ENCODE measurements at places on chromosomes 16 and 17. TPM values are rescaled to one million over a fixed set of nuclear protein-coding genes. Genes with fewer than 3 reads are reported as not detected.

The HSF5 gene
- total RNA-seq: not detected

DNA sequence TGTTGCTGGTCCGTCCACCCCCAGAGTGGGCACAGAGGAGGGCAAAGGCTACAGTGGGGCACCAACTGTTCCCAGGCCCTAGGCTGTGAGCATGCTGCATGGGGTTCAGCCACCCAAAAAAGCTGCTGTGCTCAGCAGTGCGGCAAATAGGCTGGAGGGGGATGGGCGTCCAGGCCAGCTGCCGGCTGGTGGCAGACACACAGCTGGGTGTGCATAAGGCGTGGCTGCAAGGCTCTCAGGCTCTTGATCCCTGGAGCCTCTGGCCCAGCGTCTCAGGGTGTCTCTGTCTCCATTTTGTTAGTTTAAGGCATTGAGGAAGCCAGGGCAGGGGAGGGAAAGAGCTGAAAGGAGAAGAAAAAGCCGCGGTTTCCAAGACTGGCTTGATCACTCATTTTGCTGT, 8.8 kb downstream of the RPL19 start:
- peak; percentile 74 for DNase-seq

DNA sequence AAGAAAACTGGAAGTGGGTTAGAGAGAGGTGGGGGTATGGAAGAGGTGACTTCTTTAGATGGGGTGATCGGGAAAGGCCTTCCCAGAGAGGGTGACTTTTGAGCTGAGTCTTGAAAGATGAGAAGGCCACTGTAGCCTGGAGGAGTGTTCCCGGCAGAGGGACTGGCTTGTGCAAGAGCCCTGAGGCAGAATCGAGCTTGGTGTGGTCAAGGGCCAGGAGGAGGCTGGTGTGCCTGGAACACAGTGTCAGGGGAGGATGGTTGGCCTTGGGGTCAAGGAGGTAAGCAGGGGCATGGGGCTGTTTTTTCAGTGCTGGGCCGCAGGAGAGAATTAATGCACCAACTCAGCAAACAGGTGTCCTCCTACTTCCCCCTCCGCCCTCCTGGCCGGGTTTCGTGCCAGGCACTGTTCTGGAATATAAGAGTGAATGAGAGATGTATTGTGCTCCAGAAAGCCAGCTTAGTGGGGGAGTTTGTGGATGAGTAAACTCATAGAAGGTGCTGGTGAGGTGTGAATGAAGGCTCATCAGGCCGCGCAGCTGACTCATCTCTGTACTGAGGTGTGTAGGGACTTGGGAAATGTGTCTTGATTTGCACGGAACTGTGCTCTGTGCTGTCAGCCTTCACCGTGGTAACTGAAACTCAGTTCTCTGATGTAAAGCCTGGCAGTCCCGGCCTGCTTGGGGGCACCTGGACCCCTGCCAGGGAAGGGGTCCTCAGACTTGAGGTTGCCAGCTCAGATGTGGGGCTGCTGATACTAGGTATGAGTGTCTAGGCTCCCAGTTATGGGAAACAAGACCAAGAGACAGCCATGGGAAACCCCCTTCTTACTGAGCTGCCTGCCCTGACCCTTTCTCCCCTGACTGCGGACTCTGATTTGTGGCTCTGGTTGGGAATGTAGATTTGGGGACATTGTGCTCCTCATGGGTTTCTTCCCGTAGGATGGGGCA, 15.3 kb downstream of the KSR1 start:
- no peak for DNase-seq

The MT3 gene
- not detected for total RNA-seq

DNA sequence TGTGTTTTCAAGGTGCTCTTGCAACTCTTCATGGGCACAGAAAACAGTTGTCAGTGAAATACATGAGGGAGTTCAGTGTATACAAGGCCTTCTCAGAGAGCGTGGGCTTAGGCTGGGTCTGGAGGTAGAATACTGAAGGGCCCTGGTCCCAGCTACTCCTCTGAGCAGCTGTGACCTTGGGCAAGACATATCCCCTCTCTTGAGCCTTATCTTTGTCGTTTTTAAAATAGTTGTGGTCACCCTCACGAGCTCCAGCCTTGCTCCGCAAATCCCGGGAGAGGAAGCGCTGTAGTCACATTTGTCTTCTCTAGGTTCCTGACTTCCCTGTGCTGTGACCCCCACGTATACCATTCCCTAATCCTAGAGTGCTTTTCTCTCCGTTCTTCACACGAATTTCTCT, 3.6 kb downstream of the ZNRF1 start:
- no peak for DNase-seq

The HAGH gene
- total RNA-seq: 167 TPM

DNA sequence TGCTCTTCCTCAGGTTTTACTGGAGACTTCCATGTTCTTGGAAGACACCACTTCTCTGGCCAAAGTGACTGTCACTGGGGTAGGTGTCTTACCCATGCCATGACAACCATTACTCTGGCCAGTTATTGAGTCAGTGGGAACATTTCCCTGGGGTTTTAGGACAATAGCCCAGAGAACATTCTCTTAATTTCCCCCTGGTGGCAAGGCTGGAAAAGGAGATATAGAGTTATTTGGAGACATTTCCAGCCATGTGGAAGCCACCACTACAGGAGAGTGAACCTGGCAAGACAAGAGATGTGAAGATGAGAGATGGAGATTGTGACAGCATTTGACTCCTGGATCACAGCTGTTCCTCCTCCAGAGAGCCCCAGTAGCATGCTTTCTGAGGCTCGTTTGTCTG, 106.2 kb downstream of the CDK5R1 start:
- DNase-seq: no peak

GRCh38 chr16:84379008-84379708, 10.8 kb downstream of the ATP2C2 start:
- no peak for DNase-seq

DNA sequence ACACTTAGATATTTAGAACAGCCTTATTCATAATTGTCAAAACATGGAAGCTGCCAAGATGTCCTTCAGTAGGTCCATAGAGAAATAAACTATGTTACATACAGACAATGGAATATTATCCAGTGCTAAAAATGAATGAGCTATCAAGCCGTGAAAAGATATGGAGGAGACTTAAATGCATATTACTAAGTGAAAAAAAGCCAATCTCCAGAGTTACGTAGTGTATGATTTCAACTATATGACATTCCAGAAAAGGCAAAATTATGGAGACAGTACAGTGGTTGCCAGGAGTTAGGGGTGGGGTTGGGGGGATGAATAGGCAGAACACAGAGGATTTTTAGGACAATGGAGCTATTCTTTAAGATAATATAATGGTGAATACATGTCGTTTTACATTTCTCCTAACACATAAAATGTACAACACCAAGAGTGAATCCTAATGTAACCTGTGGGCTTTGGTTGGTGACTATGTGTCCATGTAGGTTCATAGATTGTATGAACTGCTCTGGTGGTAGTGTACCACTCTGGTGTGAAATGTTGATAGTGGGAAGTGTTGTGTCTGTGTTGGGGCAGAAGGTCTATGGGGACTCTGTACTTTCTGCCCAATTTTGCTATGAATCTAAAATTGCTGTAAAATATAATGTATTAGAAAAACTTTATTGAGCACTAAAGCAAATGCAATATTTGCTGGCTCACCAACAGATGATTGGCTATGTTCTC, 122.6 kb downstream of the USP22 start:
- DNase-seq: no peak

DNA sequence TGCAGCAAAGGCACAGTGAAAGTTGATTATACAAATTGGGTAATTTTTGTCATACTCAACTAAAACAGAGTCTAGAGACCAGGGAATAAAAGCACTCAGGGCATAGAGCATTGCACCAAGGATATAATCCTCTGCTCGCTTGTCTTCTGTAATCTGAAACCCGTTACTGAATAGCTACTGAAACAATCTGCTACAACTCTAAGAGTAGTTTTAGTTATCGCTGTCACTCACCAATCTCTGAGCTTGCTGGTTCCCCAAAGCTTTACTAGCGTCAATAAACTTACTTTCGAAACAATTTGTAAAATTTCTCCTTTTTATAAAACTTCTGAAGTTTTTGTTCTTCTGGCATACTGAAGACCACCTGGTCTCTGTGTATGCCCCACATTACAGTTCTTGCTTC, 22.9 kb upstream of the SLC35G3 start:
- DNase-seq: no peak

The NEUROD2 gene
- not detected for total RNA-seq

GRCh38 chr17:5049314-5049841, 14.2 kb upstream of the SLC52A1 start:
- DNase-seq: no peak

GRCh38 chr17:83180996-83181481, 101.6 kb downstream of the METRNL start:
- no peak for DNase-seq

The OTOP3 gene
- total RNA-seq: not detected

- DNase-seq: no peak
These were observed 6.0 kb downstream of the PLLP start for GRCh38 chr16:57278494-57278893.

GRCh38 chr16:86285421-86285820, 224.9 kb upstream of the FOXF1 start:
- DNase-seq: no peak

- DNase-seq: no peak
These were observed 15.3 kb upstream of the TNS4 start for GRCh38 chr17:40516581-40517285.

GRCh38 chr16:85206472-85207356, 94.4 kb upstream of the CIBAR2 start:
- peak; percentile 63 for DNase-seq

The METTL26 gene
- total RNA-seq: 42.4 TPM

The FBXW10 gene
- total RNA-seq: 0.41 TPM

The TBC1D3G gene
- total RNA-seq: not detected

The E4F1 gene
- 12.8 TPM for total RNA-seq

DNA sequence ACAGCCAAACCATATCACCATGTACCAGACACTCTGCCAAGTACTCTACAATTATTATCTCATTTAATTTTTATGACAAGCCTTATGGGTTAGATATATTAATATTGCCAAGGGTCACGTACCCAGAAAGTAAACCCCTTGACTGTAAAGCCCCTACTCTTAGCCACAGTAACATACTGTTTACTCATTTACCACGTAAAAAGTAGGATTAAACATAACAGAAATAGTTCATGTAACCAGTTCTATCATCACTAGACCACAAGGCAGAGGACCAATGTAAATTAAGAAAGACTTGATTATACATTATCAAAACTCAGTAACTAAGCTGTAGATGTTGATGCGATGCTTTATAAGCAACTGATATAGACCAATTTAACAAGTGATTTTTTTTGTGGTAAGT, 101.5 kb upstream of the CNTNAP4 start:
- no peak for DNase-seq

The SLC7A5 gene
- 9.8 TPM for total RNA-seq

- no peak for DNase-seq
These were observed 19.2 kb upstream of the HOXB13 start for GRCh38 chr17:48747445-48748363.

- peak; percentile 87 for DNase-seq
These were observed 46.5 kb downstream of the SRCIN1 start for GRCh38 chr17:38559051-38559879.

- no peak for DNase-seq
These were observed 90.9 kb downstream of the SDK2 start for GRCh38 chr17:73553311-73553710.

DNA sequence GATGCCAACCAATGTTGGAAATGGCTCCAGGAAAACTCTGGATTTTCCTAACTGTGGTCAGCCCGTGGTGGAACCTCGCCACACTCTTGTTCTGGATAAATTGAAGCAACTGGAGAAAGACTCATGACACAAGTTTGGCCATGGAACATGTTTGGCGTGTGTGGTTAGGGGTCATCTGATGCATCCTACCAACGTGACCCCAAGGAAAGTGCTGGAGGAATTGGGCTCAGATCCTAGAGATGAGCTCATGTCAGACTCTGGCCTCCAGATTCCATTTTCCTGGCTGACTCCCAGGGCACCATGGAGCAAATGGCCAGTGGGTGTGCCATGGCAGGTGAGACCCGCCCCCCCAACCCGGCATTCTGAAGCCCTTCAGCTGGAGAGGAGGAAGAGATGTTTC, 58.5 kb downstream of the CACNG5 start:
- no peak for DNase-seq

DNA sequence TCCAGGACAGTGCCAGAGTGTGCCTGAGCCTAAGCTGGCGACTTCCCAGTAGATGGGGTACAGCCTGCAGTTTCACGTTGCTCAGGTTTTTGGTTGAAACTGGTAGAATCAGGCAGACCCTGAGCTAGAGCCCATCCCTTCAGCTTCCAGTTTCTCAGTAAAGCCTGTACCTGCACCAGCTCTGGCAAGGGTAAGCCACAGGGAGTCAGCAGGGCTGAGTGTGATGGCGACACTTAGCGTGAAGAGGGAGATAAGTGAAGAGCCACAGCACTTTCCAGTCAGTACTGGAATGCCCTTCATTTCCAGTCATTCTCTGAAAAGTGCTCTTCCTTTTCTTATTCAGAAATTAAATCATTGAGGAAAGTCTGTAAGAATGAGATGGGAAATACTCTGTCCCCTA, 22.4 kb downstream of the PLD6 start:
- no peak for DNase-seq

DNA sequence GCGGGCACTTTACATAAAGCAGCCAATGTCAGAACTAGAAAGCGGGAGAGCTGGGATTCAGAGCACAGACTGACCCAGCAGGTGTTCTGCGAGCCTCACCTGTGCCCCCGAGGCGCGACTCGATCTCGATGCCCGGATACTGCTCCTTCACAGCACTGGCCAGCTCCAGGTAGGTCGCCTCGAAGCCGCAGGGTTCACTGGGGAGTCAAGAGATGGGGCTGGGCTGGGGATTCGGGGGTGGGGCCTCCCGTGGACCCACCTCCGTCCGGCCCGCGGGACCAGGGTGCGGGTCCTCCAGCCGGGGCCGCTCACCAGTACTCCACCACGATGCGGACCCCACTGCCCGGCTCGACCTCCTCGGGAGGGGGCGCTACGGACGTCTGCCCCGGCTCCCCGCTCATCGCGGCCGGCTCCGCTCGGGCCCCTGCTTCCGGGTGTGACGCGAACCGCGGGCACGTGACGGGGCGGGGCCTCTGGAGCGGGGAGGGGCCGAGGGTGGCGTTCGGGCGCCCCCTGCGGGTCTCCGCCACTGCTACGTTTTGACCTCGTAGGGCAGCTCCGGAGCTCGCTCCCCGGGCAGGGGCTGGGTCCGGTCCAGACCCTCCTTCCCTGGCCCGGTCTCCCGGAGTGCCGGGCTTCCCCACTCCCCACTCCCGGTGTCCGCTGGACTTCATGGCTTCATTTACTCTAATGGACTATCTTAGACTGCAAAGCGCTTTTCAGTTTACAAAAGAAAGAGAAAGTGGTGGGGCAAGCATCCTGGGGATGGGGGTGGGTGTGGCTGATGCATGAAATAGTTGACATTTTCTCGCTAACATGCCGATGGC, at the start of gene MIEN1:
Gene MIEN1, minus strand, starts transcription at position 438 of the 827 bp plus-strand sequence. Its CDS starts 37 bp downstream, at position 401.
- DNase-seq: peak; percentile 96
